ENCODE measurements at places on chromosomes 1 and 21.

- H3K27me3 ChIP-seq, result no peaks in the 10 kb centered on the region
- no peak overlapping the region for H3K27ac ChIP-seq
- no peak for DNase-seq
- H3K4me3 ChIP-seq, result no peak overlapping the region
- H3K36me3 ChIP-seq, result no peaks in the 10 kb centered on the region
- no peaks in the 10 kb centered on the region for H3K4me1 ChIP-seq
These were observed 88.3 kb downstream of the CD58 start for GRCh38 chr1:116482490-116482889.

DNA sequence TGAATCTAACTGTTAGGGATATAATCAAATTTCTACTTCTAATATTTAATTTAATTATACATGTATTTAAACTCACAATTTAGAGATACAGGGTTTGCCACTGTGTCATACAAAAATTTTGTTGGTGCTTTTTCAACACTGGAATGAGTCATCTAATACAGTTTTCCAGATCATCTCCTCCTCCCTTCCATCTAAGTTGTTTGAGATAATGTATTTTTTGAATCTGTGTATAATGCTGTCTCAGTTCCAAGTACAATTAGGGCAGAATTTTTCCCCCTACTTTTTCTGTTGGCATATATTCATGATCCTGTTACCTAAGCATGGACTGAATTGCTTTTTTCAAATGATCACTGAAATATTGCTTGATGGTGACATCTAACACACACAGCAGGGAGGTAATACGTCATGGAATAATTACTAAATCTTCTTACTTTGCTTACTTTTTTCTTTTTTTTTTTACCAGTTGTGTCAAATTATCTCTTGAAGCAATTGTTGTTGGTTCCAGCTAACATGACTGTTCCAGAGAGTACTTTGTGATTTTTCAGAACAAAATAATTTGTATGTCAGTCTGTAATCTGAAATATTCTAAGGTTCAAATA lies 146.0 kb downstream of the MAGI3 start:
- H3K27ac ChIP-seq, result no peak overlapping the region
- H3K4me1 ChIP-seq, result peaks cover 2% of the 10 kb centered on the region
- no peaks in the 10 kb centered on the region for H3K27me3 ChIP-seq
- H3K36me3 ChIP-seq, result no peaks in the 10 kb centered on the region
- no peak overlapping the region for H3K4me3 ChIP-seq
- DNase-seq, result no peak

DNA sequence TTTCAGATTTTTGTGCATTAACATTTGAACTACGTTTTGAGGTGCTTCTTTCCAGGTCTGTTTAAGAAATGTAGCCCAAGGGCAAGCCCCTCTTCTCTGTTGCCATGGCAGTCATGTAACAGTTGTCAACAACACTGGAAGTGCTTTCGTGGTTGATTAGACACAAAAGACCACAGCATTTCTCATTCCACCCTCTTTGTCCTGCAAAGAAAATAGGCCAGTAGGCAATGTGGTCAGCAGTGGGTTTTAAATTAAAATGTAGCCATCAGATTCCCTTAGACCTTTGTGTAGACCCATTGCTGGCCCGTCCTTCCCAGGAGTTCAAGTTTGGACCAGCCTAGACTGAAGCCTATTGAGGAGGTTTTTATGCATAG lies 35.4 kb downstream of the VANGL1 start:
- no peak overlapping the region for H3K27ac ChIP-seq
- H3K4me3 ChIP-seq, result no peak overlapping the region
- no peak for DNase-seq
- H3K27me3 ChIP-seq, result no peaks in the 10 kb centered on the region
- peaks cover 7% of the 10 kb centered on the region for H3K36me3 ChIP-seq
- H3K4me1 ChIP-seq, result peaks cover 10% of the 10 kb centered on the region

- no peaks in the 10 kb centered on the region for H3K4me1 ChIP-seq
- peaks cover 22% of the 10 kb centered on the region for H3K36me3 ChIP-seq
- H3K27me3 ChIP-seq, result no peaks in the 10 kb centered on the region
These were observed 43.6 kb downstream of the SASS6 start for GRCh38 chr1:100089082-100089481.

GRCh38 chr1:58702261-58703141 lies 2.6 kb upstream of the MYSM1 start:
- no peak overlapping the region for H3K4me3 ChIP-seq
- H3K4me1 ChIP-seq, result peaks cover 9% of the 10 kb centered on the region
- H3K36me3 ChIP-seq, result peaks cover 7% of the 10 kb centered on the region
- no peak for DNase-seq

- no peak overlapping the region for H3K4me3 ChIP-seq
- H3K27ac ChIP-seq, result no peak overlapping the region
- no peaks in the 10 kb centered on the region for H3K27me3 ChIP-seq
- no peaks in the 10 kb centered on the region for H3K36me3 ChIP-seq
- no peak for DNase-seq
These were observed 408.4 kb upstream of the PTBP2 start for GRCh38 chr1:96313216-96313615.

GRCh38 chr1:230083746-230084407 lies 16.8 kb downstream of the GALNT2 start:
- H3K27me3 ChIP-seq, result peaks cover 2% of the 10 kb centered on the region
- peaks cover 9% of the 10 kb centered on the region for H3K36me3 ChIP-seq

- H3K36me3 ChIP-seq, result peaks cover 30% of the 10 kb centered on the region
- H3K27me3 ChIP-seq, result no peaks in the 10 kb centered on the region
- no peak overlapping the region for H3K4me3 ChIP-seq
- peaks cover 22% of the 10 kb centered on the region for H3K4me1 ChIP-seq
These were observed 51.8 kb downstream of the PKN2 start for GRCh38 chr1:88735909-88736308.

- peak; percentile 59 for DNase-seq
- peak overlapping the region; percentile 98 for H3K27ac ChIP-seq
- H3K27me3 ChIP-seq, result no peaks in the 10 kb centered on the region
- H3K4me3 ChIP-seq, result peak overlapping the region; percentile 90
- H3K36me3 ChIP-seq, result peaks cover 79% of the 10 kb centered on the region
These were observed 6.3 kb downstream of the SLAMF1 start for GRCh38 chr1:160640359-160641123.

DNA sequence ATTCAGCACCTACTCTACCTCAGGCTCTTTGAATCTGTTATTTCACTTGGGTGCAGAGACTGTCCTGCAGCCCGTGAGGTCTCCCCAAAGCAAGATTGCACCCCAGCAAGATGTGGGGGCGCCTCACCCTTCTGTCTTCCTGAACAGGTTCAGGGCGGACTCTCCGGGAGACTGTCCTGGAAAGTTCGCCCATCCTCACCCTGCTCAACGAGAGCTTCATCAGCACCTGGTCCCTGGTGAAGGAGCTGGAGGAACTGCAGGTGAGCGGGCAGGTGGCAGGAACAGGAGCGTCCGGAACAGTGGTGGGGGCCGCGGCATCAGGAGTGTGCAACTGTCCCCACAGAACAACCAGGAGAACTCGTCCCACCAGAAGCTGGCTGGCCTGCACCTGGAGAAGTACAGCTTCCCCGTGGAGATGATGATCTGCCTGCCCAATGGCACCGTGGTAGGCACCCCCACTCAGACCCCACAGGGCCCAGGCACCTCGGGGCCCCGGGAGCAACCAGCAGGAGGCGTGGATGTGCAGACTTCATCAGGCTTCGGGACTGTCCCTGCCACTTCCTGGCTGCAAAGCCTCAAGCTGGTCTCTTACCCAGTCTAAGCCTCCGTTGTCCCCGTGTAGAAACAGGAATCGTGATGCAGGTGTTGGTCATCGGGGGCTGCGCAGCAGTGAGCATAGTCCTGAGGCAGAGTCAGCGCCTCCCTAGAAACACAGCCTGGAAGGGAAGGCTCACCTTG lies 5.9 kb upstream of the MTFR1L start:
- H3K4me1 ChIP-seq, result peaks cover 7% of the 10 kb centered on the region
- no peak overlapping the region for H3K27ac ChIP-seq
- no peaks in the 10 kb centered on the region for H3K36me3 ChIP-seq
- no peaks in the 10 kb centered on the region for H3K27me3 ChIP-seq

GRCh38 chr1:212621043-212621948 lies 12.7 kb downstream of the ATF3 start:
- no peak overlapping the region for H3K4me3 ChIP-seq
- no peak for DNase-seq
- H3K27me3 ChIP-seq, result peaks cover 1% of the 10 kb centered on the region
- peaks cover 10% of the 10 kb centered on the region for H3K4me1 ChIP-seq
- H3K27ac ChIP-seq, result no peak overlapping the region

DNA sequence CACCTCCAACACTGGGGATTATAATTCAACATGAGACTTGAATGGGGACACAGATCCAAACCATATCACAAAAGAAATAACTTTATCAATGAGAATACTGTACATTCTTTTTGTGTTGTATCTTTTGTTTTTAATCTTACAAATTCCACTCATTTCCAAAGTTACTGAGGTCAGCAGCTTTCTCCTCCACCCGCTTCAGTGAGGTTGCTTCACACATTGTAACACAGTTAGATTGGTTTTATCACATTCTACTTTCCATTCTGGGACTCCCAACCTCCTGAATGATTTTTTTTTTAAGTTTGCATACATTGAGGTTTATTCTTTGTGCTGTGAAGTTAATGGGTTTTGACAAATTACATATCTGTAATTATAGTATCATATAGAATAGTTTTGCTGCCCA lies 43.8 kb downstream of the DDAH1 start:
- H3K36me3 ChIP-seq, result no peaks in the 10 kb centered on the region
- H3K27ac ChIP-seq, result no peak overlapping the region
- peaks cover 3% of the 10 kb centered on the region for H3K27me3 ChIP-seq
- no peak for DNase-seq

GRCh38 chr1:175963740-175964139 lies 220.3 kb upstream of the TNR start:
- no peaks in the 10 kb centered on the region for H3K4me1 ChIP-seq
- H3K27ac ChIP-seq, result no peak overlapping the region
- DNase-seq, result no peak

GRCh38 chr21:28235169-28235895 lies 757.3 kb downstream of the LTN1 start:
- H3K36me3 ChIP-seq, result no peaks in the 10 kb centered on the region
- no peaks in the 10 kb centered on the region for H3K4me1 ChIP-seq
- no peak overlapping the region for H3K27ac ChIP-seq
- H3K4me3 ChIP-seq, result no peak overlapping the region
- DNase-seq, result no peak
- no peaks in the 10 kb centered on the region for H3K27me3 ChIP-seq

GRCh38 chr1:47333578-47333921 lies at the start of gene CMPK1:
Gene CMPK1, plus strand, starts transcription at chr1:47333790. Its CDS starts 156 bp downstream, at chr1:47333946.
- H3K27me3 ChIP-seq, result no peaks in the 10 kb centered on the region
- DNase-seq, result peak; percentile 79
- H3K27ac ChIP-seq, result peak within 1 kb of the TSS; percentile 94
- no peaks in the 10 kb centered on the region for H3K36me3 ChIP-seq
- H3K4me3 ChIP-seq, result peak within 1 kb of the TSS; percentile 94

GRCh38 chr1:63073309-63074306 lies 248.8 kb upstream of the FOXD3 start:
- H3K27me3 ChIP-seq, result peaks cover 41% of the 10 kb centered on the region
- H3K4me1 ChIP-seq, result no peaks in the 10 kb centered on the region
- DNase-seq, result no peak
- no peaks in the 10 kb centered on the region for H3K36me3 ChIP-seq

GRCh38 chr1:40622936-40623629 lies 42.4 kb downstream of the RIMS3 start:
- H3K4me3 ChIP-seq, result no peak overlapping the region
- H3K4me1 ChIP-seq, result no peaks in the 10 kb centered on the region
- H3K27ac ChIP-seq, result no peak overlapping the region
- peaks cover 3% of the 10 kb centered on the region for H3K27me3 ChIP-seq
- H3K36me3 ChIP-seq, result no peaks in the 10 kb centered on the region

DNA sequence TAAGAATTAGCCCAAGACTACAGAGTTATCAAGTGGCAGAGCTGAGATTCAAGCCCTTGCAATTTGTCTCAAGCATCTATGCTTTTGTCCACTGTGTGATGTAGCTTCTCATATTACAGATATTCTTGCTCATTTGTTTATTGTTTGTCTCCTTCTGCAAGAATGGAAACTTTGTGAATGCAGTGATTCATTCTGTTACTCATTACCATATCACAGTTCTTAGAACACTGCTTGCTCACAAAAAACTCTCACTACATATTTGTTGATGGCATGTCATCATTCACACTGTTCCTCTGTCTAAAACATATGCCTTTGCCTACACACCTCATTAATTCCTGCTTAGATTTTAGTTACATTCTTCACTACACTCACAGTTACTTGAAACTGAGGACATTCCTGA lies 1198.9 kb downstream of the PLA2G4A start:
- no peaks in the 10 kb centered on the region for H3K36me3 ChIP-seq
- H3K4me1 ChIP-seq, result no peaks in the 10 kb centered on the region
- H3K27ac ChIP-seq, result no peak overlapping the region
- no peaks in the 10 kb centered on the region for H3K27me3 ChIP-seq
- no peak for DNase-seq
- no peak overlapping the region for H3K4me3 ChIP-seq

- H3K4me1 ChIP-seq, result no peaks in the 10 kb centered on the region
- H3K27ac ChIP-seq, result no peak overlapping the region
- H3K4me3 ChIP-seq, result no peak overlapping the region
- DNase-seq, result no peak
- H3K36me3 ChIP-seq, result no peaks in the 10 kb centered on the region
- H3K27me3 ChIP-seq, result peaks cover 45% of the 10 kb centered on the region
These were observed 3.5 kb downstream of the PLPP3 start for GRCh38 chr1:56575865-56576264.

GRCh38 chr1:233681285-233681684 lies 67.4 kb downstream of the KCNK1 start:
- H3K27ac ChIP-seq, result no peak overlapping the region
- DNase-seq, result no peak
- no peak overlapping the region for H3K4me3 ChIP-seq
